ENCODE measurements at places on chromosomes 7 and 10.

GRCh38 chr7:151978616-151979015 is 22.4 kb downstream of the GALNTL5 start:
- no peak for DNase-seq

- no peak for DNase-seq
Observed at GRCh38 chr10:34996843-34997242, 93.3 kb downstream of the CUL2 start.

- no peak for DNase-seq
Observed at GRCh38 chr7:114048386-114049235, 129.8 kb upstream of the PPP1R3A start.

DNA sequence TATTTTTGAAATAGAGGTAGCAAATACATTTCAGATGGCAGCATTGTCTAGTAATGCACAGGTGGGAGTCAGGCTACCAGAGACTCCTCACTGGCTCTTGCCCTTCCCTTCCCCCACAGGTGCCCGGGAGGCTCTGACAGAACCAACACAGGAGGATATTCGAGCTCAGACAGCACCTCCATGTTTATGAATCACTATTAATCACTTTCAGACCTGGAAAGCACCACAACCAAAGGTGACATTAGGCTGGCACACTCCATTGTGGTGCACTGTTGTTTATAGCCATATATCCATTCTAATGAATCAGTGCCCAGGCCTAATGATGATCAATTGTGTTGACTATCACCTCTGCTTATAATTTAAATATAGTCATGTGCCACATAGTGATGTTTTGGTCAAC is 107.8 kb upstream of the NAMPT start:
- no peak for DNase-seq

GRCh38 chr7:44678471-44679179 is 70.0 kb upstream of the ZMIZ2 start:
- peak; percentile 82 for DNase-seq

- DNase-seq = no peak
Observed at GRCh38 chr10:100447663-100448062, 15.1 kb upstream of the WNT8B start.

DNA sequence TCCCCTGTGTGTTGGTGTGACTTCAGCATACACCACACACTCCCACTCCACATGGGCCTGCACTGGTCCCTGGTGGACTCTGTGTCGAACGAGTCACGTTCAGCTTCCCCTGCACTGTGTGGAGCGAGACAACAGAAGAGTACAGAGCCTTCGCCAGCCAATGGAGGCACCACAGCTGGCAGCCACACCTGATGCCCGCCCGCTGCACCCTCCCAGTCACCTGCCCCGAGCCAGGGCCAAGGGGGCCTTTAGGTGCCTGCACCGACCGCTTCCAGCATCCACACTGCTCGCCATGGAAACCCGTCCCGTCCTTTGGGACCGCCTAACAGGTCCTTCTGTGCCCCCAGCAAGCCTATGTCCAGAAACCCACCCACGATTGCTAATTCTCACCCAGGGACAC is 9.2 kb downstream of the FOXL3 start:
- DNase-seq = no peak

GRCh38 chr7:116647861-116648260 is 24.1 kb upstream of the MET start:
- no peak for DNase-seq

- no peak for DNase-seq
Observed at GRCh38 chr7:24827589-24827988, 70.3 kb upstream of the GSDME start.

GRCh38 chr10:14567421-14567820 is 207.3 kb downstream of the FAM107B start:
- DNase-seq = no peak

- no peak for DNase-seq
Observed at GRCh38 chr7:99876491-99876890, 342 bp downstream of the OR2AE1 start.

DNA sequence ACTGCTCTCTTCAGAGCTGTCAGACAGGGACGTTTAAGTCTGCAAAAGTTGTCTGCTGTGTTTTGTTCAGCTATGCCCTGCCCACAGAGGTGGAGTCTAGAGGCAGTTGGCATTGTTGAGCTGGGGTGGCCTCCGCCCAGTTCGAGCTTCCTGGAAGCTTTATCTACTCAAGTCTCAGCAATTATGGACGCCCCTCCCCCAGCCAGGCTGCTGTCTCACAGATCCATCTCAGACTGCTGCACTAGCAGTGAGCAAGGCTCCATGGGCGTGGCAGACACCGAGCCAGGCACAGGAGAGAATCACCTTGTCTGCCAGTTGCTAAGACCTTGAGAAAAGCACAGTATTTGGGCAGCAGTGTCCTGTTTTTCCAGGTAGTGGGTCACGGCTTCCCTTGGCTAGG is 98.1 kb downstream of the SDHAF3 start:
- DNase-seq = no peak

GRCh38 chr10:76010703-76011102 is 579.3 kb downstream of the LRMDA start:
- DNase-seq = no peak

GRCh38 chr10:44473146-44473545 is 88.2 kb upstream of the CXCL12 start:
- no peak for DNase-seq

DNA sequence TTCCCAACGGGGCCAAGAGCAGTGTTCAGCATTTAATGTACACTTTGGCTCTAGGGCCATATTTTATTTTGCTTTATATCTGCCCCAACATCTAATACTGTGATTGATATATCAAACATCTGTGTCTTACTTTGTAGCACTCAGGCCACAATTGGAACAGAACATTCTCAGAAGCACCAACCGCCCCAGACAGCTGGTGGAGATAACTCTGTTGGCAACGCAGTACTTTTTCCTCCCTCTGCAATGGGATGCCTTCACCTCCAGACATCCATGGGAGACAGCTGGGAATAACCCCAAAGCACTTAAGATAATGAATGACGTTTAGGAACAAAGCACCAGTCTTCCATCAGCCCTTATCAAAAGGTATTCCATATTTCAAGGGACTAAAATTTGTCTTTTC is 57.4 kb downstream of the PIP4K2A start:
- no peak for DNase-seq

All from heart left ventricle (tissue), 16 donors.